Glutamatergic neuron (in vitro differentiated cells): ENCODE measurements at places on chromosomes 7 and 10. TPM values are rescaled to one million over a fixed set of nuclear protein-coding genes. Genes with fewer than 3 reads are reported as not detected.

The CCDC146 gene
- 3.7 TPM for total RNA-seq

The NUTM2A gene
- total RNA-seq = 1.3 TPM

The NPY4R2 gene
- not detected for total RNA-seq

The CH25H gene
- 0.25 TPM for total RNA-seq

The PLXNA4 gene
- 16.2 TPM for total RNA-seq

The NAT16 gene
- 2.4 TPM for total RNA-seq

The RASA4B gene
- total RNA-seq = 40.1 TPM

The EIF5AL1 gene
- total RNA-seq = 0.61 TPM

The CDNF gene
- total RNA-seq = 2.2 TPM

The FKBP14 gene
- 6.8 TPM for total RNA-seq

The CCDC6 gene
- total RNA-seq = 28.1 TPM

The EDRF1 gene
- 41.3 TPM for total RNA-seq

The GBX1 gene
- not detected for total RNA-seq

DNA sequence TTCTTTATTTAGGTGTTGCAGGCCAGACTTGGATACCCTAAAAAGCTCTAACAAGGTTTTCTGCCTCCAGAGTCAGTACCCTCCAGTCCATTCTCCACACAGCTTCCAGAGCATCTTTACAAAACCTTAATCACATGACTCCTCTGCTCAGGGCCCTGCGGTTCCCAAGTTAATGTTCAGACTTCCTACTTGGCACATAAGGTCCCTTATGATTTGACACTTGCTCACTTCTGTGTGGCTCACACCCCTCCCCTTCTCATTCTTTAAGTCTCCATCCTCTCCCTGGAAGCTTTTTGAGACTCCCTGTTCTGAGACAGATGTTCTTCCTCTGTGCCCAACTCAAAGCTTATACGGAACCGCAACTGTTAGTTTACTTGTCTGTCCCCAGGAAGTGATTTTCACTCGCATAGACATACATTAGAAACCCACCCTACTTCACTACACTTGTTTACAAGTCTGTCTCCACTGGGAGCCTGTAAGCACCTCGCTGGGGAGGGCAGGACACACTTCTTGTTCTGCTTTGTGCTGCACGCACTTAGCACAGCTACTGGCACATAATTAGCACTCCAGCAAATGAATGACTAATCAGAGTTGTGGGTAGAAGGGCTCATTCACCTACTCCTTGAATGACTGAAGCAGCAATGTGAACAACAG lies 154.3 kb upstream of the LAMB4 start:
- DNase-seq = no peak

- no peak for DNase-seq
Observed at GRCh38 chr10:52615756-52616394, 156.7 kb downstream of the MBL2 start.

- no peak for DNase-seq
Observed at GRCh38 chr10:69232736-69233480, 12.8 kb downstream of the HKDC1 start.

- DNase-seq = no peak
Observed at GRCh38 chr10:11396311-11396955, 215.0 kb downstream of the USP6NL start.

GRCh38 chr7:123494193-123494796 lies 40.1 kb downstream of the IQUB start:
- DNase-seq = no peak

- DNase-seq = no peak
Observed at GRCh38 chr7:158672975-158673374, 31.6 kb downstream of the NCAPG2 start.

DNA sequence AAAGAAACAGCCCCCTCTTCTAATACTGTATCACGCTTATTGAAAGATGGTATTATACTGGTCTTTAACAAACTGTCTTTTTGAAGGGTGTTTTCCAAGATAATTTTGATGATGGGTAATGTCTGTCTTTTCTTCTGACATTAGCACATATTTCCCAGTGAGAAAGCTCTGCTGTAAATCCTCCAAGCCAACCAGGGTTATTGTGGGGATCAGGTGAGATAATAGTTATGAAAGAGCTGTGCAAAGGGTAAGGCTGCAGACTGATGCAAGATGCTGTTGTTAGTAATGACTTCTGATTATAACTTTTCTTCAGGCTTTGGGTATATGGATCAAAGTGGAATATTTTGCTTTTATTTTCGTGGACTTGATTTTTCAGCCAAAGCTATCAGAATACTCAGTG lies 581.7 kb downstream of the REEP3 start:
- DNase-seq = no peak

DNA sequence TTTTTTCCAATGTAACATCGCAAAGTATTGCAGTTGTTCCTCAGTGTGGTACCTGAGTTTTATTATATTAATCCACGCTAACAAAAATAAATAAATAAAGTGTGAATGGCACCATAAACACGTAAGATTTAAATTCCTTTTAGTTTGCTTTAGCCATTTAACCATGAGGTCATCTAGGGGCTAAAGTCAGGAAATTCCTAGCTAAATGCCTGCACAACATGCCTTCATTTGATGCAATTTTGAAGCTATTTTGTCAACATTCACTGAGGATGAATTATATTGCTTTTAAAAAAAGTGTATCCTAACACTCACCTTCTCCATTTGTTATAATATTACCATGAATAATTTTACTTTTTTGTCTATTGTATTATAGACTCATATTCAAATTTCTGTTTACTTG lies 714.4 kb downstream of the GATA3 start:
- DNase-seq = no peak

- no peak for DNase-seq
Observed at GRCh38 chr10:58746474-58747185, 234.0 kb downstream of the BICC1 start.

GRCh38 chr7:100393233-100393905 lies 20.1 kb downstream of the PILRA start:
- no peak for DNase-seq

DNA sequence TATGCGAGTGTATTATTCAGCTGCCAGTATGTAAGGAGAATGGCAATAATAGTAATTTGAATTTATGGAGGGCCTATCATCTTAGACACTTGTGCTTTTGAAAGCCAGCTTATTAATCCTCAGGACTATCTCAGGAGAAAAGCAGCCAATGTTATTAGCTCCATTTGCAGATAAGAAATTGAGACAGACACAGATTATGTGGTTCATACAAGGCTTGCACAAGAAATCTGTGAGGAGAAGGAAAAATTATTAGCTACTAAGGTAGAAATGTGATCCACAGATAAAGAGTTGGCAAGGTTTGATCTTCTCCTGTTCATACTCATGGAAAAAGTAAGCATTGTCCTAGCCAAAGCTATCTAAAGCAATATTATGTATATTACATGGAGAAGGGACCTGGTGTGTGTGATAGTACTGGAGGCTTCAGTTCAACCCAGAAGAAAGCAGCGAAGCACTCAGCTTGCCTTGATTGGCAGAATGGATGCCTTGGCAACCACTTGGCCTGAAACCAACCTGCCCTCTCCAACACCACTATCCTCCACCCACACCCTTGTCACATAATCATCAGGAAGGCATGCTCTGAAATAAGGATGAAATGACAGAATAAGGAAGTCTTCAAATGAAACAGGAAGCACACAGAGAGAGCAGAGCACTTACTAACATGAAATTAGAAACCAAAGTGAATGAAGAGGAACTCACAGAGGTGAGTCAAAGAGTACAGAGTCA lies 18.0 kb downstream of the MACC1 start:
- DNase-seq = no peak

- no peak for DNase-seq
Observed at GRCh38 chr10:81096558-81096957, 558.9 kb downstream of the SH2D4B start.

DNA sequence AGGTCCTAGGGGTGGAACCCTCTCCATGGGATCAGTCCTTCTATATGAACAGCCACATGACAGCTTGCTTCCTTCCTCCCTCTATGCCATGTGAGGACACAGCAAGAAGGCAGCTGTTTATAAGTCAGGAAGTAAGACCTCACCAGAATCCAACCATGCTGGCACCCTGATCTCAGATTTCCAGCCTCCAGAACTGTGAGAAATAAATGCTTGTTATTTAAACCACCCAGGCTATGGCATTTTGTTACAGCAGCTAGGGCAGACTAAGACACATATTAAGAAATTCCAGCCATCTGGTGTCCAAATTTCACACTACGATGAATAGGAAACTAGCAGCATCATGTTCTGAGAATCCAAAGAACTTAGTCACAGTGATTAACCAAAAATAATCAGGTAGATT lies 140.1 kb downstream of the ZFAND4 start:
- no peak for DNase-seq

GRCh38 chr10:97061423-97061822 lies 124.3 kb downstream of the SLIT1 start:
- DNase-seq = no peak

GRCh38 chr7:85290269-85290668 lies 103.4 kb upstream of the SEMA3D start:
- no peak for DNase-seq

DNA sequence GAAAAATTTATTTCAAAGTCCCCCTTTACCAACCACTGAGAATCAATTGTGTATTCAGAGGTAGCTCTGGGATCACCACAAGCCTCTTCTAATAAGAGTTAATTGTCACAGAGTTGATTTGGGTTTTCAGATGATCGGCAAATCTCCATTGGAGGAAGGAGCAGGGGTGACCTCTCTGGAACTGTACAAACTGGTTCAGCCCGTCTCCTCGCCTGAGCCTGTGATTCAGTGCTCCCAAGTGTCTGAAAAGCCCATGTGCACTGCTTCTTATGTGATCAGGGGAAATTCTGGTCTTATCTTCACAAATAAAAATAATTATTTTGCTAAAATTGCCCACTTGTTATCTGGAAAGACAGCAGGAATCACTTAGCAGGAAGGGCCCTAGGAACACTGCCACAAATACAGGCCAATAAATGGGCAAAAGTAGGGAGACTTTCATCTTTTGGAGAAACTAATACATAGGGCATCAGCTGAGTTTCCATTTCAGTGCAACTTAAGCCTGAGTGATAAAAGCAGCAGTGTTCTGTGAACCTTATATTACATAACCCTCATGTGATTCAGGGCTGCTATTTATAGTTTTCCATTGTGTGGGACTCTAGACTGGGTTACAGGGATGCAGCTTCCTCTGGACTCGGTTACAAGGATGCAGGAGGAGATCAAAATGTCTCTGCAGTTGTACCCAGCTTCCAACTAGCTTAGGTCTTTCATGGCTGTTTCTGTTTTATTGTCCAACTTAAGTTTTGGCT lies 32.3 kb downstream of the CDK1 start:
- no peak for DNase-seq

- no peak for DNase-seq
Observed at GRCh38 chr7:77352665-77353406, 63.3 kb downstream of the GSAP start.

DNA sequence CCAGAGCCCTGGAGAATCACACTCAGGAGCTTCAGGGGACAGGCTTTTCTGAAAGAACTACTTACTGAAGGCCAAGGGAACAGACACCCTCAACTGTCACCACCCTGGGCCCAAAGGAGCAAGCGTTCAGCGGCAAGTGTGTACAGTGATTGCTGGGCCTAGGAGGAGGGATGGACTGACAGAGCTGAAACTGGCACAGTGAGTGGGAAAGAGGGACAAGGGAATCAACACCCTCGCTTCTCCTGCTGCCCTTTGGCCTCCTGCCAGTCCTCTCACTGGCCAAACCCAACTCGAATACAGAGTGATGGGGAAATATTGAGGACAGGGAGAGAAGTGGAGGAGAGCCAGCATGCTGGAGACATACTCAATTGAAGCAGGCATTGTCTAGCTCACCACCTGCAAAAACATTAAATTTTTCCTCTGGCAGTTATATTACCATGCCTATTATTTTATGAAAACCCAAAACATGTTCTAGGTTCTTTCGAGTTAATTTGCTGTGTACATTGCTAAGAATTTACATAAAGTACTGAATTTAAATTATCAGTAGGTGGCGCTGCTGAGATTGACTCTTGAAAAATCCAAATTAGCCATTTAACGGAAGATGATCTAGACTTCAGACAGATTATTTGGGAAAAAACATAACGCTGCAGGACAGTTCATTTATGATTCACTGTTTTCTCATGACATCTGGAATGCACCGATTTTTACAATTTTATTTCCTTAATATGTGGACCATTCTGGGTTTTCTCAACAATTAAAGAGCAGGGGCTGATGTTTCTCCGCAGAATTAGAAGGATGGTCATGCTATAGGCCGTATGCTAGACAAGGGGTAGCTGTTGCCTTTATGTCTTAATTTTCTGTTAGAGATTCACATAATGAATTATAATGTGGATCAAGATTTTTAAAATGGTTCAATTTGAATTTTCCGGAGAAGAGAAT lies 14.7 kb upstream of the TMEM236 start:
- DNase-seq = no peak

GRCh38 chr10:13930120-13930519 lies 343.4 kb downstream of the PRPF18 start:
- no peak for DNase-seq

GRCh38 chr10:101818119-101818871 lies at the start of gene OGA:
Gene OGA, minus strand, starts transcription at chr10:101818444. Its CDS starts 422 bp downstream, at chr10:101818022.
- DNase-seq = peak; percentile 97
